ENCODE measurements at places on chromosomes 3 and 15.
A peak's percentile ranks its signal among the peaks of the same experiment; 100 is the strongest.

- DNase-seq: no peak
These were observed 84.5 kb downstream of the MEGF11 start for GRCh38 chr15:66169023-66169422.

GRCh38 chr3:114019486-114019885 lies 36.8 kb downstream of the CCDC191 start:
- DNase-seq: no peak

GRCh38 chr3:59510576-59510975 lies 460.8 kb upstream of the CFAP20DC start:
- no peak for DNase-seq

- no peak for DNase-seq
These were observed 15.0 kb downstream of the SFMBT1 start for GRCh38 chr3:53030619-53031449.

- no peak for DNase-seq
These were observed 546.0 kb upstream of the CFAP20DC start for GRCh38 chr3:59595830-59596229.

DNA sequence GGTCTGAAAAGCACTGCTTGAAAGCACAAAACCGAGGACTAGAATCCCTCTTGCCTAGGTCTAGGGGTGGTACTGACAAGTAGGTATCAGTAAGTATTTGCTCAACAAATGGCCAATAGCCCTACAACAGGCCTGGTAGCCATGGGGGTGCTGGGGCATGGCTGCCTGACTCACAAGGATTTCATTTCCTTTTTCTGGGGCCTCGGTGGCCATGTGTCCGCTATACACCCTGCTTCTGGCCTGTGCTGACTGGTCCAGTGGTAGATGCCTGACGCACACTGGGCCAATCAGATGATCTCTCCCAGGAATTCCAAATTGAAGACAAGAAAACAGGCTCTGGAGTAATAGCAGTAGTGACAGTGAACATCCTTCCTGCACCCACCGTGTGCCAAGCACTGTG lies 29.4 kb downstream of the MELTF start:
- no peak for DNase-seq

DNA sequence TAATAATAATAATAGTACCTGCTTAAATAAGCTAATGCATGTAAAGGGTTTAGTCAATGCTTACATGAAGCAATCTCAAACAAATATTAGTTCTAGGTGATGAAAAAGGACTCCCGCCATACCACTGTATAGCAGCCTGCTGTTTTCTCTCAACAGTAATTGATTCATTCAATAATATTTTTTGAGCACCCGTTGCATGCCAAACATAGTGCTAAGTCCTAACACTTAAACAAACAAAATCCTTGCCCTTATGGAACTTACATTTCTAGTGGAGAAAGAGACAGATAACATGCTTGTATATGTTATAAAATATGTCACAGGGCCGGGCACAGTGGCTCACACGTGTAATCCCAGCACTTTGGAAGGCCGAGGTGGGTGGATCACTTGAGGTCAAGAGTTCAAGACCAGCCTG lies 61.2 kb upstream of the FLNB start:
- no peak for DNase-seq

- DNase-seq: no peak
These were observed 272.0 kb upstream of the RGMA start for GRCh38 chr15:93360976-93361375.

GRCh38 chr3:195850857-195851543 lies 39.3 kb upstream of the MUC4 start:
- DNase-seq: peak; percentile 75
